Activated T-cell treated with anti-CD3 and anti-CD28 coated beads, Interleukin-2, amount 50 U/mL, for 1 hour (primary cell): ENCODE measurements at places on chromosomes 11 and 22.
A peak's percentile ranks its signal among the peaks of the same experiment; 100 is the strongest.

GRCh38 chr11:115425250-115425649 is 79.0 kb downstream of the CADM1 start:
- no peak for DNase-seq

GRCh38 chr11:121829159-121829643 is 286.8 kb downstream of the BLID start:
- DNase-seq, result no peak

DNA sequence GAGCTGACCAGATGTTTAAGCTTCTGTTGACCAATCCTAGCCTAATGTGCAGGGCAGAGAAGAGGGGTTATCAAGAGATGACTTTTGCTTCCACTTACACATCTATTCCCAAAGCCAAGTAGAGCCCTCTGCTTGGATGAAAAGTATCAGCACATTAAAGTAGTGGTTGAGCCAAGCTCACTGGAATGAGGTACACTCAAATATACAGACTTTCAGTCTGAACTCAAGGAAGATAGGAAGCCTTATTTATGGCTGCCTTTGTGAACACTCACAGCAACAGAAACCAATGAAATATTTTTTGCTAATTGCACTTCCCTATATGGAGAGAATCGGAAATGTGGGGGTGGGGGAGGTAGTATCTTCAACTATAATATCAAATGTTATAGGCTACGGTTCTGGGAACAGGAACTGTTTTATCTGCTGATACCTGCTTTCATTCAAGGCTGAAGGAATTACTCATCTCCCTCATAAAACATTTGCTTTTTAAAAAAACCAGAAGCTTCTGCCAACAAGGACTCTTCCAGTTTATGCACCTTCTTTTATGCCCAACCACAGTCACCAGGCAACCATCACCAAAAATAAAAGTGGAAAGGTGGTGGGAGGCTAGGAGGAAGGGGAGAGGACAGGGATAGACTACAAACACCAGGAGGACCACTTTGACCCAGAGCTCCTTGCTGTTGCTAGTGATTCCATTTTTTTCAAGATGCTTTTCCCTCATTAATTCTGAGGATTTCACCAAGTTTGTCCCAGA is 91.2 kb downstream of the CLPB start:
- no peak for DNase-seq

DNA sequence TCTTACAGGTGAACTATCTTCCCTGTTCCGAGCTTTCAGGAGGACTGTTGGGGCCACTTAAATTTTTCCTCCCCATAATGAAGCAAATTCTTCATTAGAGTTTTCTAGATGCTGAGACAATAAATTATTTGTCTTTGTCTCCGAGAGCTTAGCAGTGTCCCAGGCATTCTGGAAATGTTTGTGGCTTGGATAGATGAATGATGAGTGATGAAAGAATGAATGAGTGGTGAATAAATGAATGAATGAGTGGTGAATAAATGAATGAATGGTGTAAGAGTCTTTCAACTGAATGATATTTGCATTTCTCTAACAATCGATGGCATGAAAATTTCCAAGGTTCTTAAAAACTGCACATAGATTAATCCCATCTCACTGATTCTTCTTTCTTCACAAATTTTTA is 52.8 kb downstream of the AHNAK start:
- DNase-seq, result no peak

DNA sequence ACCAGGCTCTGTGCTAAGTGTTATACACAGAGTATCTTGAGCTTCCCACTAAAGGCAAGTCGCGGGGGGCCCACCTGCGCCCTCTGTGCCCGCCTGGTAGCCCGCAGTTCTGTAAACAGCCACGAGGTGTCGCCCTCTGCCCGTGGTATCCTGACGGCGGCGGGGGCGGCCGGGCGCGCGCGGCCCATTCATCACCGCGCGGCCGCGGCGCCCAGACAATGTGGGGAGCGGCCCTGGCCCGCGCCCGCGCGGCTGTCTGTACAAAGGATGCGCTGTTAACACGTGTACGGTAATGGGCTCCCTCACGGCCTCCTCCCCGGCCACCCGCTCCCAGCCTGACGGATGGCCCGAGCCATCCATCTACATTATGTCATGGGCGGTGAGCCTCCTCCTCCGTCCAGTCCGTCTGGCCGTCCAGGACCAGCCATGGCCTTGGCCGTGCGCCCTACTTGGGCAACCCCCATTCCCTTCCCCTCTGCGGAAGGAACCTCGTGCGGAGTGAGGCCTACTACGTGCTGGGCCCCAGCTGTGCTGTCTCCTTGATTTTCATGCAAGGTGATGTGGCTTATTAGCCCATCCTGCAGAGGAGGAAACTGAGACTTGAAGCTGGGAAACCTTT is 99.4 kb downstream of the MIAT start:
- DNase-seq, result peak; percentile 36

DNA sequence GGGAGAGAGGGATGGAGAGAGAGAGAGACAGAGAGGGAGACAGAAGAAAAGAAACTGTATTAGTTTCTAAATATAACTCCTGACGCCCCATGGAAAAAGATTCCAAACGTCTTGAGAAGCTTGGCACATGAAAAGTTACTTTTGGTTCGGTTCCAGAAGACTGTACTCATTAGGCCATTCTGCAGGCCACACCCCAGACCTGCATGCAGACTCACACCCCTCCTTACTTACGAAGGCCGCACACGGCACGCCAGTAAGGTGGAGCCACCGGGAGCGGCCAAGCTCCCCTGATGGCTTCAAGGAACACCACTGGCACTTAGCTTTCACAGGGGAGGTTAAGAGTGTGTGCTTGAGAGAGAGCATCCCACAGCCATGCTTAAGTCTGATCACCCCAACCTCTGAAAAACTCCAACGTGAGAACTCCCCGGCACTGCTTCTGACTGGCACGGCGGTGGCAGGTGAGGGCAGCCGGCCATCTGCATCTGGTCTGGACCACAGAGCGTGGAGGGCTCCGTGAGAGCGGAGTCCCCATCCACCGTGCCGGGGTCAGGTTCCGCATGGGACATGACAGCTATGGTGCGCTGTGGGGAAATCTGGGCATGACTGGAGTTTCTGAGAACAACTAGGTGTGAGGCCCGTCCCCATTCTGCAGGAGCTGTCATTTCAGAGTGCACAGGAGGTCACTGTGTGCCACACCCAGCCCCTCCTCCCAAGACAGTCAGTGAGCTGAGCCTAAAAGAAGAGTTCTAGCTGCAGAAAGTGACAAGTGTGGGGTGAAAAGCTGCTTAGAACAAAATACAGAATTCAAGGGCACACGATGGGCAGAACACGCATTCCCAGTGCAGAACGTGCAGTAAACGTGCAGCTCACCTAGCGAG is 62.4 kb downstream of the MYH9 start:
- DNase-seq, result no peak

DNA sequence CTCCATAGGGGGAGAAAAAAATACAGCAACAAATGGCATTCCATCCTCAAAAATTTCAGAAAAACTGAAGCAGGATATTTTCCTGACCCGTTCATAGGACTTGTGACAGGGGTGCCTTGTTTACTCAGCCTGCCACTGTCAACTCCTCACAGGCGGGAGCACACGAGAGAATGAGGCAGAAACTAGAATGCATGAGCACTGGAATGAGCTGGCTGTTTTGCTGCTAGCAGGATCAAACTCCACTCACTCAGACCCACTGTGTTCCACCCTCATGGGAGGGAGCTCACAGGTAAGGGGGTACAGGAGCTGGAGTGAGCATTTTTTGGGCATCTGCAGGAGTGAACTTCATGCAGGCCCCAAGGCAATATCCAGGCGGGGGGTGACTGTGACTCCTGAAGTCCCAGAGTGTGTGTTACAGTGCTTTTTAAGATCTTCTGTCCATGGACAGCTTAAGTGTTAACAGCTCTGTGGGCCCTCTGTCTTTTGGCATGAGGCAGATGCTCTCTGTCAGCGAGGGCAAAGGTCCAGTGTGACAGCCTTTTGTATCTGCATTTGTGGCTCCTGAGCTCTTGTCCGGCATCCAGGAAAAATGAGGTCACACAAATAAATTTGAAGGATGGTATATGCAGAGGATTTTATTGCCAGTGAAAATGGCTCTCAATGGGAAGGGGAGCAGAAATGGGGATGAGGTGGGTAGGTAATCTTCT is 905.7 kb upstream of the TENM4 start:
- no peak for DNase-seq

- DNase-seq, result no peak
Measured at GRCh38 chr22:30455075-30455840, 16.6 kb downstream of the SEC14L3 start.

DNA sequence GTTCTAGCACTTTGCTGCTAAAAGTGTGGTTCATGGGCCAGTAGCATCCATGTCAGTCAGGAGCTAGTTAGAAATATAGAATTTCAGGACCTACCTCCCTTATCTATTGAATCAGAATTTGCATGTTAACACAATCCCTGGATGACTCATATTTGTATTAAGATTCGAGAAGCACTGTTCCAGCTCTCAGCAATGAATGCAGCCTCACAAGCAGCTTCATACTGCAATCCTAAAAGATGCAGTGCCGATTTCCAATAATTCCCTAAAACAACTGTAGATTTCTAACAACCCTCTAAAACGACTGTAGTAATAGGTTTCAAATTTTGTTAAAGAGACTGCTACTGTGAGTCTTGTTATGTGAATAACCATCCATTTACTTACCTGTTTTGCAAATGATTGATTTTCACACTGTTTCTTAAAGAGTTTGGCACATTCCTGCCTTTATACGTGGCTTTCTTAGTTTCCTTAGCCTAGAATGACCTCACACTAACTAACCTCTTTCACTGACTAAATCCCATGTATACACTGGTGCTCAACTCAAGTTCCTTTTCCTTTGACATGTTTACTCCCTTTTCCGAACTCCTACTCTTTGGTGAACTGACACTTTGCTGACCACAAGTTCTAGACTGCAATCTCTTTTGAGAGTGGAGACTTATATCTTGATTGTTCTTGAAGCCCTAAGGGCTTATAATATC is 511.8 kb downstream of the METTL15 start:
- no peak for DNase-seq

GRCh38 chr11:102914238-102915043 is 39.7 kb upstream of the MMP12 start:
- no peak for DNase-seq

- DNase-seq, result peak; percentile 38
Measured at GRCh38 chr11:46674463-46675287, 25.7 kb downstream of the ARHGAP1 start.

GRCh38 chr11:47980088-47980906 is at the start of gene PTPRJ:
Gene PTPRJ (plus strand): TSS chr11:47980559. CDS start chr11:47980913, 354 bp downstream.
- peak; percentile 78 for DNase-seq
